ENCODE measurements at places on chromosomes 4 and X. TPM values are rescaled to one million over a fixed set of nuclear protein-coding genes. Genes with fewer than 3 reads are reported as not detected.

FAAH2 gene
- total RNA-seq = 1.7 TPM

TCP11X2 gene
- total RNA-seq = not detected

TREX2 gene
- total RNA-seq = 0.49 TPM

DNA sequence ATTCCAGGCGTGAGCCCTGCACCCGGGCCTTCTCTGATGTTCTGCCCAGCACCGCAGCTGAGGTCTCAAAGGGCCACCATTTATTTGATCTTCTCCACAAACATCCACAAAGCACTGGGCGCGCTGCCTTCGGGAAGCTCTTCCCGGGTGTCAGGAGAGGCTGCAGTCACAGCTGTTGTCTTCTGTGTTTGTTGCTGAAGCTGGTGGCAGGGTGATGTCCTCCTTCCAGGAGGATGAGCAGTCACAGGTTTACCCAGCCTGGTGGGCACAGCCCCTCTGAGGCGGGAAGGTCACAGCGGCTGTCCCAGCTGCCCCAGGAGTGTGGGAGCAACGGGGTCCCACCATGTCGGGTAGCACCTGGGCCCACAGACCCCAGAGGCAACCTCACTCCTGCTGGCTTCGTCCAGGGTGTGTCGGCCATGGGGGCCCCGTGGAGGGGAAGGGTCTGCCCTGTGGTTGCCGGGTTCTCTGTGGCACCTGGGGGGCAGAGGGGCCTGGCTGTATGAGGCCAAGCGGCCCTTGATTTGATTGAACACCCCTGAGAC is 27.6 kb downstream of the FGFRL1 start:
- DNase-seq = no peak

- no peak for DNase-seq
Measured at GRCh38 chr4:115365185-115365584, 251.8 kb upstream of the NDST4 start.

DNA sequence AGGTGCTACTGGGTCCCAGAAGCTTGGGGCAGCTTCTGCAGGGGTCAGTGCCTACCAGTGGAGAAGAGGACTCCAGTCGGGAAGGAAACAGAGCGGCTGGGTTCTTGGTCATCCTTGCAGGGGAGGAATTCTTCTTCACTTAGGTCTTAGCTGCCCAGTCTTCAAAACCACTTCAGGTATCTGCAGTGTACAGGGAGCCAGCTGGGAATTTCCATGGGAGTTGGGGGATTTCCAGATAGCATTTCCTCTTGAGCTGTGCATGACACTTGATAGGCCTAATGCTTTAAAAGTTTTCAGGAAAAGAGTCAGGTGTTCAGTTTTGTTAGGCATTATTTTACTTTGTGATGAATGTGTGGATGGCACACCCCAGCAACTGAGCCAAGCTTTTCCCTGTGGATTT is 58.1 kb upstream of the ENPP6 start:
- DNase-seq = no peak

DNA sequence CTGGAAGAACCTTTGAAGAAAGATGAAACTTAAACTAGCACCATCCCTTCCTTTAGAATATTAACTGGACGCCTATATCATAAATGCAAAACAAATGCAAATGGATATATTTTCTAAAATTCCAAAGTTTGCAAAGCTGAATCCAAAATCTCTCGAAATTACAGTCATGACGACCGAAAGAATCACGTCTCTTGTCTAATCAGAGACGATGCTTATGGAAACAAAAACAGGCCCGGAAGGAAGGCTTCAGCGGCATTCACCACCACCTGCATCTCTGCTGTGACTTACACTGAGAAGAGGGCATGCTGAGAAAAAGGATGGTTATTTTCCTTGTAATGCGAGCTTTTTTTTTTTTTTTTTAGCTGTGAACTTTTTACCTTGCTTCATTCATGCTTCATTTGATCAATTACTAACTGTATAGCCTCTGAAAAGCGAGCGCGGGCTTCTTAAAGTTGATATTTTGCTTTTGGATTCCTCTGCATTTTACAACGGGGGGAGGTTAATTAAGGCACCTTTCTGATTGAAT is 209.3 kb downstream of the SOWAHB start:
- DNase-seq = no peak

- DNase-seq = no peak
Measured at GRCh38 chr4:71232846-71233245, 106.0 kb upstream of the SLC4A4 start.

- no peak for DNase-seq
Measured at GRCh38 chr4:42489095-42489494, 91.8 kb downstream of the SHISA3 start.

Measured in MCF 10A (cell line).